Purkinje cell (primary cell): ENCODE measurements at places on chromosomes 12 and 14. TPM values are rescaled to one million over a fixed set of nuclear protein-coding genes. Genes with fewer than 3 reads are reported as not detected.

MMP17 gene
- polyA plus RNA-seq, result 0.69 TPM in 1 of 2 replicates, not detected in the other

PMEL gene
- not detected in 2 replicates for polyA plus RNA-seq

MFAP5 gene
- polyA plus RNA-seq, result not detected in 2 replicates

FAIM2 gene
- polyA plus RNA-seq, result 846 and 1,023 TPM in 2 replicates

RECQL gene
- 18.5 and 21.6 TPM in 2 replicates for polyA plus RNA-seq

PAX9 gene
- 0.07 TPM in 1 of 2 replicates, not detected in the other for polyA plus RNA-seq

IL22 gene
- 2.3 TPM in 1 of 2 replicates, not detected in the other for polyA plus RNA-seq

CCDC196 gene
- 0.65 TPM in 1 of 2 replicates, not detected in the other for polyA plus RNA-seq

SLC5A8 gene
- 0.16 TPM in 1 of 2 replicates, not detected in the other for polyA plus RNA-seq

TAS2R9 gene
- polyA plus RNA-seq, result not detected in 2 replicates

NPFF gene
- polyA plus RNA-seq, result 0.91 TPM in 1 of 2 replicates, not detected in the other

PIP4K2C gene
- 81.0 and 95.3 TPM in 2 replicates for polyA plus RNA-seq

FOXN4 gene
- 0.40 TPM in 1 of 2 replicates, not detected in the other for polyA plus RNA-seq

TRHDE gene
- polyA plus RNA-seq, result 3.8 TPM in 2 replicates

SVOP gene
- 2.7 and 6.5 TPM in 2 replicates for polyA plus RNA-seq

CAPZA3 gene
- polyA plus RNA-seq, result not detected in 2 replicates

PPP4R3A gene
- 10.4 and 10.6 TPM in 2 replicates for polyA plus RNA-seq

STAT6 gene
- 1.5 TPM in 1 of 2 replicates, not detected in the other for polyA plus RNA-seq

CYP27B1 gene
- not detected in 2 replicates for polyA plus RNA-seq

RD3L gene
- 3.6 and 6.3 TPM in 2 replicates for polyA plus RNA-seq

SDS gene
- polyA plus RNA-seq, result 0.30 and 0.98 TPM in 2 replicates

DIO3 gene
- not detected in 2 replicates for polyA plus RNA-seq

TESPA1 gene
- polyA plus RNA-seq, result 13.2 TPM in 1 of 2 replicates, not detected in the other

NGB gene
- polyA plus RNA-seq, result 0.59 TPM in 1 of 2 replicates, not detected in the other

PZP gene
- polyA plus RNA-seq, result 3.2 TPM in 1 of 2 replicates, not detected in the other

NRXN3 gene
- 113 and 120 TPM in 2 replicates for polyA plus RNA-seq

RDH16 gene
- not detected in 2 replicates for polyA plus RNA-seq

TCL1B gene
- polyA plus RNA-seq, result not detected in 2 replicates

CCDC175 gene
- polyA plus RNA-seq, result 4.2 and 5.4 TPM in 2 replicates

KRT75 gene
- polyA plus RNA-seq, result not detected in 2 replicates

DACT1 gene
- polyA plus RNA-seq, result 0.13 and 1.9 TPM in 2 replicates

NTN4 gene
- 1.4 and 5.2 TPM in 2 replicates for polyA plus RNA-seq

KIF5A gene
- polyA plus RNA-seq, result 24.5 and 60.6 TPM in 2 replicates

GLT8D2 gene
- 0.28 and 0.60 TPM in 2 replicates for polyA plus RNA-seq

PLXNC1 gene
- 2.1 and 3.8 TPM in 2 replicates for polyA plus RNA-seq

TAS2R7 gene
- polyA plus RNA-seq, result 0.30 TPM in 1 of 2 replicates, not detected in the other

ABCC9 gene
- 0.04 and 0.31 TPM in 2 replicates for polyA plus RNA-seq

TMEM229B gene
- 1.2 and 2.0 TPM in 2 replicates for polyA plus RNA-seq

VSX2 gene
- polyA plus RNA-seq, result not detected in 2 replicates

TAS2R10 gene
- 3.4 and 4.6 TPM in 2 replicates for polyA plus RNA-seq

SOX5 gene
- 19.0 and 19.5 TPM in 2 replicates for polyA plus RNA-seq

P2RX2 gene
- polyA plus RNA-seq, result not detected in 2 replicates

FAM222A gene
- 45.3 and 72.9 TPM in 2 replicates for polyA plus RNA-seq

NEUROD4 gene
- polyA plus RNA-seq, result not detected in 2 replicates

BDKRB2 gene
- not detected in 2 replicates for polyA plus RNA-seq

CLEC1B gene
- not detected in 2 replicates for polyA plus RNA-seq

RAD9B gene
- not detected in 2 replicates for polyA plus RNA-seq

CTSG gene
- not detected in 2 replicates for polyA plus RNA-seq

PELI2 gene
- polyA plus RNA-seq, result 1.7 and 4.9 TPM in 2 replicates

BIN2 gene
- not detected in 2 replicates for polyA plus RNA-seq

INSM2 gene
- polyA plus RNA-seq, result 3.4 and 5.3 TPM in 2 replicates

RTN1 gene
- polyA plus RNA-seq, result 770 and 1,256 TPM in 2 replicates
